Small intestine (tissue), 16 donors: ENCODE measurements at places on chromosomes 1 and 21. TPM values are rescaled to one million over a fixed set of nuclear protein-coding genes. Genes with fewer than 3 reads are reported as not detected.

The ETS2 gene
- 151 TPM for polyA plus RNA-seq

The OR6K3 gene
- polyA plus RNA-seq: not detected

DNA sequence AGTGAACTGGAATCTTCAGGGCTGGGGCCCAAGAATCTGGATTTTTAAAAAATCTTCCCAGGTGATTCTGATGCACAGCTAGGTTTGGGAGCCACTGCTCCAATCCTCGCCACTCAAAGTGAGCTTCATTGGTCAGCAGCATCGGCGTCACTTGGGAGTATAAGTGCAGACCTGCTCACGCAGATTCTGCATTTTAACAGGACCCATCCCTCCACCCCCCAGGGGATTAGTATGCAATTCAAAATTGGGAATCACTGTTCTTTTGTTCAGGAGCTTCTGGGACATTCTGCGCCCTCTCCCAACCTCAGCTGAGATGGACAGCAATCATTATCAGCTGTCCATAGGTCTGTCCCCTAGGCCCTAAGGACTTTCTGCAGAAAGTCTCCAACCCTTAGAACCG is 53.5 kb downstream of the LGR6 start:
- no peak for DNase-seq

- peak; percentile 48 for DNase-seq
These were observed 35.8 kb upstream of the H6PD start for GRCh38 chr1:9198538-9199361.

GRCh38 chr1:21115098-21115760 is 61.5 kb downstream of the EIF4G3 start:
- peak; percentile 93 for DNase-seq

DNA sequence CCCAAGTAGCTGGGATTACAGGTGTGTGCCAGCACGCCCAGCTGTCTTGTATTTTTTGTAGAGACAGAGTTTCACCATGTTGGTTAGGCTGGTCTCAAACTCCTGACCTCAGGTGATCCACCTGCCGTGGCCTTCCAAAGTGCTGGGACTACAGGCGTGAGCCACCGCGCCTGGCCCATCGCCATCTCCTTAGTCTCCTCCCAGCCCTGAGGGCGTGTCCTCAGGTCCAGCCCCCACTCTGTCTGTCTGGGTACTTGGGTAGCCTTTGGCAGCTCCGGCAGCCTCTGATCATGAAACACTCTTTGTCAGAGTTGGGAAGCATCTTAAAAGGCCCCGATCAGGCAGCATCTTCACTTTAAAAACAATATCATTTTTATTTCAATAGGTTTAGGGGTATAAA is 90.3 kb upstream of the DISP3 start:
- DNase-seq: no peak

- no peak for DNase-seq
These were observed 7.0 kb downstream of the COL24A1 start for GRCh38 chr1:86149591-86149990.

DNA sequence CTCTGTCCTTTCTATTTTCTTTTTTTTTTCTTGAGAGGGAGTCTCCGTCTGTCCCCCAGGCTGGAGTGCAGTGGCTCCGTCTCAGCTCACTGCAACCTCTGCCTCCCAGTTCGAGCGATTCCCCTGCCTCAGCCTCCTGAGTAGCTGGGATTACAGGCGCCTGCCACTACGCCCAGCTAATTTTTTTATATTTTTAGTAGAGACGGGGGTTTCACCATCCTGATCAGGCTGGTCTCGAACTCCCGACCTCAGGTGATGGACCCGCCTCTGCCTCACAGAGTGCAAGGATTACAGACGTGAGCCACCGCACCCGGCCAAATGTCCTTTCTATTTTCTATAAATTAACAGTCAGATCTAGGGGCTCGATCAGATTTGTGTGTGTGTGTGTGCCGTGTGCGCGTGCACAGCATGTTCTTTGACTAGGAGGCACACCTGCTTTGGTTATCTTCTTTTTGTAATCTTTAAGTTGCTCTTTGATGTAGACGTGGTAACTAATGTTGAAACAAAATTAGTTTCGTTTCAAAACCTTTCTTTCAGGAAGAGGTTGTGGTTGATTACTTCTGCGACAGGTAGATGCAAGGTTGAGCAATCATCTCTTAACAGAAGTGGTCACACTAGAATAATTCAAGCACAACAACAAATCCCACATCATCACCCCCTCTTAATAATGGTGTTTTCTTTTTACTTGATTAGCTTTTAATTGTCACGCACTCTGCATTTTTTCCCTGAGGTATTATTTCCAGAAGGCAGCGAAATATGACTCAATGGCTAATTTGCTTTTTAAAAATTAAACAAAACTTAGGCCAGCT is 779 bp upstream of the DEGS1 start:
- peak; percentile 75 for DNase-seq

DNA sequence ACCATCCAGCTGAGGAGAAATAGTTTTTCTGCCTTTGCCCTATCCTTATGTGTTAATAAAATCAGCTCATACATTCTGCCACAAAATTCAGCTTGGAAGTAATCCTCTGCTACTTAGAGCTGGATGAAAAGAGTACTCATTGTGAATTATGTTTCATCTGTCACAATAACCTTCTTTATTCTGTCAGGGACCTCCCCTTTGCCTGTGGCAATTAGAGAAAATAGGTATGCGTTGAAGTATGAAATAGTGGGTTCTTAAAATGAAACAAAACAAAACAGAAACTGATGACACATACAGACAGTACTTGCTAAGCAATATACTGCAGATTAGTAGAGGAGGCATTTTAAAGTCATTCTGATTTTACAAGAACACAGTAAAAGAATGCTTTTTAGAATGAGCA is 578.5 kb downstream of the USP25 start:
- DNase-seq: no peak

- no peak for DNase-seq
These were observed 77.1 kb downstream of the HLCS start for GRCh38 chr21:36889401-36889800.

- no peak for DNase-seq
These were observed 9.1 kb downstream of the EXO1 start for GRCh38 chr1:241857131-241857530.

DNA sequence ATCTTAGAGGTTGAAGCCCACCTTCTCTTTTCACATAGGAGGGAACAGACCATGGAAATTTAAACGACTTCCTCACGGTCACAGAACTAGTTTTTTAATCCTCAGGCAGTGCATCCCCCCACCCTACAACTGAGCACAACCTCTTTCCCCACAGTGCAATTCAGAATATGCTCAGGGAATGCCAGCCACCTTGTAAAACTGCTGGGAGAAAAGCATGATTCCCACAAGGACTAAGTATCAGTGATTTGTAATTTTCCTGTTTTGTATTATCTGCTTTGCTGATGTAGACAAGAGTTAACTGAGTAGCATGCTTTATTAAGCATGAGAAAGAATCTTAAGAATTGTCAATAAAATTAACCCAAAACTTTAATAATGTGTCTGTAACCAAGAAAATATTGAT is 23.8 kb downstream of the TMEM50A start:
- DNase-seq: no peak

- no peak for DNase-seq
These were observed 83.2 kb upstream of the CNTN2 start for GRCh38 chr1:204959836-204960235.
